Upper lobe of right lung (tissue), 1 donor: ENCODE measurements at places on chromosomes 2 and 18.
A peak's percentile ranks its signal among the peaks of the same experiment; 100 is the strongest.

DNA sequence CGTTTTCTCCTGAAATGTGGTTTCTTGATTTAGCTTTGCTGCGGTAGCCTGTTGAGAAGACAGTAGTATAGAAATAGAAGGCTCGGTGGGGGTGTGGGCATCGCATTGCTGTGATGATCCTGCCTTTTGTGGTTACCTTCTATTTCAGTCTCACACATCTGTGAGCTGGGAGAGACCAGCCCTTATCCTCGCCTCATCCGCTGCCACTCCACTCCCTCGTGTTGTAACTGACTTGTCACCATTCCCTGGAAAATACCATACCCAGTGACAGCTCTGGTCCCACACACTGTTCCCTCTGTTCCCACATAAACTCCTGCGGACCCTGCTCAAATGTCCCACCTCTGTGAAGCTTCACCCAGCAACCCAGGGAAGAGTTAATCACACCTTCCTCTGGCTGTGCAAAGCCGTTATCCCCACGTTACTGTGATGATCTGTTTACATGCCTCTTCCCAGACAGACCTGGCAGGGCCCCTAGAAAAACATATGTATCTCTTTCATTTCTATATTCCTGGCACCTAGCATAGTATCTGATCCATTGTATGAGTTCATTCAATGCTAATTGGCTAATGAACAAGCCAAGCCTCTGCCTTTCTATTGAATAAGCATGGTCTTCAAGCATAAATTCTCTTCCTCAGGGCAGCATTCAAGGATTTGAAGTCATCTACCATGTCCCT lies 114.6 kb downstream of the MAPK4 start:
- H3K27ac ChIP-seq = no peak overlapping the region
- H3K4me1 ChIP-seq = no peaks in the 10 kb centered on the region
- DNase-seq = no peak
- no peak overlapping the region for H3K4me3 ChIP-seq
- no peaks in the 10 kb centered on the region for H3K27me3 ChIP-seq

DNA sequence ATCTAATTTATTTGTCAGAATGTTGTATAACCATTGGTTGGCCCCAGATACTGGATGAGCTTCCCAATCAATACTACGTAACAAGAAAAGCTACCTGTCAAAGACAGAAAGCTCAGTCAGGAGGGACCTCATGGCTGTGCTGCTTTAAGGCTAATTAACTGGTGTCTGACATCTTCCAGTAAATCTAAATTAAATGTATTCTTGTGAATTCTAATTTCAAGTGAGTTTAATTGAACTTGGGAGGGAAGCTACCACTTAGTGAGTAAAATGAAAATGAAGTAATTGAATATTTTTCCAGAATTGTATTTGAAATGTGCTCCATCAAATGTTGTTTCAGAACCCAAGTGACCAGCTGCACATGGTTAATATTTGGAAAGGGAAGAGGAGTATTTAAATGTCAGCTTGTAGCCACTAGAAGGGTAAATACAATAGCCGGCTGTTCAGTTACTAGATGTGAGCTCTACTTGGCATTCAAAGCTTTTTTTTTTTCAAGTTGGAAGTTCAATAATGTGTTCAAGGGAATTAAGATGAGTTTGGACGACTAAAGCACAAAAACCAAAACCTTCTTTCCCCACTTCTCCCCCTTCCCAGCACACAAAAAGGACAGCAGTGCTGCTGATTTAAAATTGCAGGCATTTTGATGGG lies 62.0 kb downstream of the GPR39 start:
- DNase-seq = no peak
- H3K36me3 ChIP-seq = no peaks in the 10 kb centered on the region
- no peaks in the 10 kb centered on the region for H3K4me1 ChIP-seq
- no peaks in the 10 kb centered on the region for H3K27me3 ChIP-seq

DNA sequence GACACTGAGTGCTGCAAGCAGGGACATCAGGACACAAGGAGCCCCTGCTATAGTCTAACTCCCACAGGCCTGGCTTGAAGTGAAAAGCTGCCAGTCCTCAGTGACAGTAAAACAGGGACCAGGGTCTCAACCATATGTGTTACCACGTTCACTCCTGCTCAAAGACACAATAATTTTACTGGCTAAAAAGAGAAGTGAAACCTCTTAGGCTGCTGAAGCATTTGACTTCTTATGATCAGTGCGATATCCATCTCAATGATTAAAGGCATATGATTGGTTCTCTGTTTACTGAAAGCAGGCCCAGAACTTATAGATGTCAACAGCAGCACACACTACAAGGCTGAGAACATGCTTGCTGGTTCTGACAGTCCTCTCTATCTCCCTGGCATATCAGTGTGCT lies 129.8 kb upstream of the LMAN1 start:
- no peaks in the 10 kb centered on the region for H3K36me3 ChIP-seq

- no peak for DNase-seq
- H3K4me1 ChIP-seq = peaks cover 9% of the 10 kb centered on the region
- H3K27ac ChIP-seq = no peak overlapping the region
- no peaks in the 10 kb centered on the region for H3K36me3 ChIP-seq
These were observed 41.8 kb upstream of the CDC42EP3 start for GRCh38 chr2:37713258-37713700.

- no peak for DNase-seq
- H3K27me3 ChIP-seq = no peaks in the 10 kb centered on the region
- H3K4me3 ChIP-seq = no peak overlapping the region
- no peak overlapping the region for H3K27ac ChIP-seq
- H3K36me3 ChIP-seq = no peaks in the 10 kb centered on the region
These were observed 17.5 kb upstream of the LIPG start for GRCh38 chr18:49544362-49544761.

DNA sequence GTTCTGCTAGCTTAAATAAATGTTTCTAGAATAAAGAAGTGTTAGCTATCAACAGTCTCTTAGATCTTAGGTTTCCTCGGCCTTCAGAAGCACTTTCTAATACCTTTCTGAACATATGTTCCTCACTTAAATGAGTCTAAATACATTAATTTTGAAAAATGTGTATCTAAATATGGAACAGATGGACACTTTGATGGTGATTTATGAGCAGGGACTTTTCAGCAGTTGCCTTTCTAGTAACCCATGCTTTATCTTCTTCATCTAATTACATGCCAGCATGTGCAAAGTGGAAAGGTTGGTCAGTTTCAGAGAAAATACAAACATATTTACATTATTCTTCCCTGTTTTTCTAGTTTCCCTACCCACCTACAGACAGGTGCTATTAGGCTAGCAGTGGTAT lies 797.0 kb upstream of the CHAC2 start:
- no peaks in the 10 kb centered on the region for H3K36me3 ChIP-seq
- no peak overlapping the region for H3K27ac ChIP-seq
- H3K4me1 ChIP-seq = no peaks in the 10 kb centered on the region
- H3K27me3 ChIP-seq = no peaks in the 10 kb centered on the region
- no peak for DNase-seq

GRCh38 chr2:128644156-128644555 lies 325.5 kb upstream of the HS6ST1 start:
- no peaks in the 10 kb centered on the region for H3K4me1 ChIP-seq
- no peaks in the 10 kb centered on the region for H3K36me3 ChIP-seq
- H3K27me3 ChIP-seq = no peaks in the 10 kb centered on the region
- DNase-seq = no peak
- no peak overlapping the region for H3K4me3 ChIP-seq
- H3K27ac ChIP-seq = no peak overlapping the region

DNA sequence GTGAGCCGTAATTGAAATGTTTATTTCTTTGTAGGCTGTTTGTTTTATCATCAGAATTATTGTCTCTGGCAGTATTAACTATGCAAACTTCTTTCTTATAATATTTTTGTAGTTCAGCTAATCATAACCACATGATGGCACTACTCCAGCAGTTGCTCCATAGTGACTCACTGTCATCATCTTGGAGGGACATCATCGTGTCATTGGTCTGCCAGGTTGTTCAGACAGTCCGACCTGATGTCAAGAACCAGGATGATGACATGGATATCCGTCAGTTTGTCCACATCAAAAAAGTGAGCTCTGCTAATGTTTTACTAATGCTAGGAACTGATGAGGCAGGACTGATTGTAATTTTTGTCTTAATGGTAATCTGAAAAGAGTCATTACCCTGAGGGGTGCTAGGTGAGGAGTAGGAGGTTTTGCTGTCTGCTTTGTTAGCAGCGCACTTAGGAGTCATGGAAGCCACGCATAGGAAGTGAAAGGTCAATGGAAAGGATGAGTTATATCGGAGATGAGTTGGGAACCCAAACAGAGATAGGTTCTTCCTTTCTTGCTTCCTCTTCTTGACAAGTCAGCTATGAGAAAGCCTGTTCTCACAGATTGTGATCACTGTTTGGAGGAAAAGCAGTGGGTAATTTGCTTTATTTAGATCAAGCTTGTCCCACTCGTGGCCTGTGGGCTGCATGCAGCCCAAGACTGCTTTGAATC lies 49.2 kb downstream of the PIKFYVE start:
- DNase-seq = no peak
- no peaks in the 10 kb centered on the region for H3K4me1 ChIP-seq
- H3K4me3 ChIP-seq = no peak overlapping the region
- no peaks in the 10 kb centered on the region for H3K27me3 ChIP-seq
- no peak overlapping the region for H3K27ac ChIP-seq

GRCh38 chr2:99485824-99486223 lies 4.0 kb downstream of the REV1 start:
- no peaks in the 10 kb centered on the region for H3K27me3 ChIP-seq
- H3K4me1 ChIP-seq = peaks cover 32% of the 10 kb centered on the region
- H3K4me3 ChIP-seq = no peak overlapping the region
- no peak overlapping the region for H3K27ac ChIP-seq
- no peak for DNase-seq

GRCh38 chr2:188068093-188068492 lies 223.6 kb upstream of the GULP1 start:
- H3K4me3 ChIP-seq = no peak overlapping the region
- no peaks in the 10 kb centered on the region for H3K27me3 ChIP-seq
- no peak overlapping the region for H3K27ac ChIP-seq
- no peaks in the 10 kb centered on the region for H3K36me3 ChIP-seq
- no peaks in the 10 kb centered on the region for H3K4me1 ChIP-seq

DNA sequence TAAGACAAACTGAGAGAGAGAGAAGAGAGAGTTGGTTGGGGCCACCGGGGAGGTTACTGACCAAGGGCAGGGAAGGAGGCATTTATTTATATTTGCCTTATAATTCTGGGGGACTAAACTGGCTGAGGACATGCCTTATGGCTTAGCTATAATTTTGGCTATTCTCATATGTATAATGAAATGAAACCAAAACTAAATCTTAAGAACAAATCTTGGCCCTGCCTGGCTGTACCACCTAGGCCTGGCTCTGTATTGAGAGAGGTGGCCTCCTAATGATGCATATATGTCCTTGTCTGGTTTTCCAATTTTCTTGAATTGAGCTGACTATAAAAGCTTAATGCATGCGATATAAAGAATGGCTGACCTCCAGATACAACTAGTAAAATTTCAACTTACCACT lies 3.5 kb upstream of the PPP1CB start:
- no peak overlapping the region for H3K27ac ChIP-seq
- H3K4me1 ChIP-seq = peaks cover 13% of the 10 kb centered on the region
- no peak overlapping the region for H3K4me3 ChIP-seq
- H3K36me3 ChIP-seq = no peaks in the 10 kb centered on the region

- no peaks in the 10 kb centered on the region for H3K36me3 ChIP-seq
- DNase-seq = no peak
- no peak overlapping the region for H3K27ac ChIP-seq
- H3K4me1 ChIP-seq = no peaks in the 10 kb centered on the region
- H3K27me3 ChIP-seq = no peaks in the 10 kb centered on the region
These were observed 760.0 kb upstream of the FSHR start for GRCh38 chr2:49914281-49914680.

- H3K4me1 ChIP-seq = peaks cover 12% of the 10 kb centered on the region
- no peaks in the 10 kb centered on the region for H3K36me3 ChIP-seq
- H3K27ac ChIP-seq = no peak overlapping the region
- H3K4me3 ChIP-seq = no peak overlapping the region
These were observed 1.1 kb upstream of the MFSD2B start for GRCh38 chr2:24008672-24009366.

DNA sequence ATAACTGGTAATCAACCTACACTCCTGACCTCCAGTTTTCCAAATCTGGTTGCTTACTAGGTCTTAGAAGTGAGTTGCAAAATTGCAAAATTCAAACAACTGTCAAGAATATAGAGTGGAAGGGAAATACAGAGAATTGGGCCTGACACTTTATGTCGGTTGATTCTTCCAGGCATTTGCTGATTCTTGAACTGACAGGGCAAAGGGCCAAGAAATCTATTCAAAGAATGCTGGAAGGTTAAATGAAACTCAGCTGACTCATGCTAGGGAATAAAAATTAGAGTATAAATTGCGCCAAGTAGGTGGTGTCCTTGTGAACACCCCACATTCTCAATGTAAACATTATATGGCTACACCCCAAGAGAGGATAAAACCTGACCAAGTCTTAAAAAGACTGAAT lies 21.5 kb upstream of the ZSCAN30 start:
- no peaks in the 10 kb centered on the region for H3K27me3 ChIP-seq
- no peak overlapping the region for H3K27ac ChIP-seq
- no peak overlapping the region for H3K4me3 ChIP-seq
- no peaks in the 10 kb centered on the region for H3K4me1 ChIP-seq
- DNase-seq = no peak

GRCh38 chr2:103353774-103354173 lies 591.9 kb downstream of the TMEM182 start:
- no peaks in the 10 kb centered on the region for H3K27me3 ChIP-seq
- no peak overlapping the region for H3K27ac ChIP-seq
- H3K4me3 ChIP-seq = no peak overlapping the region
- no peaks in the 10 kb centered on the region for H3K36me3 ChIP-seq

DNA sequence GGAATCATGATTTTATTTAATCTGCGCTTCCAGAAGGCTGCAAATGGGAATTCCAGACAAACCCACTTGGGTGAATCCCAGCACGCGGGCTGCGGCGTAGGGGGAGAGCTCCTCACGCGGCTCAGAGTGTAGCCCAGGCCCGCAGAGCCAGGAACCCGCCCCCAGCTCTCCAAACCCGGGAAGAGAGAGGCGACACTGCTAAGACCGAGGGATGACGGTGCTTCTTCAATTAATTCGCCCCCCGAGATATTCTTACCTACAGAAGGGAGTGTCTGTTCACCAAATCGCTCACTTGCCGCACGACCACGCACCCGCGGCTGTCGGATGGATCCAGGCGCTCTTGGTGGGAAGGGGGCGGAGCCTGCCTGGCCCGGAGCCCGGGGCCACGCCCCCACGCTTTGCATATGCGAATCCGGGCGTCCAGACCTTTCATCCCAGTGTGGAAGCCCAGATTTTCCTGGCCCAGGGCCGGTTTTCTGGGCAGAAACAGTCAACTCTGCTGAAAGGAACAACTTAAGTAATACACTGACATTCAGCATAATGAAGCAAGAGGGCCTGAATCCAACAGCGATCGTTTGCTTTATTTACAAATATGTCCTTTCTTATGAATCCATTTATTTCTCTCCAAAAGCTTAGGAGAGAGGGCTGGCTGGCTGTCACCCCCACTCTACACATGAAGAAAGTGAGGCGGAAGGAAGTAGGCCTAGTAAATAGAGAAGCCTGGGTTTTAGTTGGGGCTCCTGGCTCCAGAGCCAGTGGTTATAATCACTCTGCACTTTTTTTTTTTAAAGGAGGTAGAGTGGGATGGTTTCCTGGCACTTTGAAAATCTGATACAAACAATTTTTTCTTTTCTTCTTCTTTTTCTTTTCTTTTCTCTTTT lies at the start of gene SLC19A3:
Gene SLC19A3, minus strand, starts transcription at position 342 of the 881 bp plus-strand sequence. CDS start 15,710 bp downstream, outside the sequence.
- no peaks in the 10 kb centered on the region for H3K27me3 ChIP-seq
- H3K27ac ChIP-seq = peak within 1 kb of the TSS; percentile 70
- peak within 1 kb of the TSS; percentile 55 for H3K4me3 ChIP-seq
- peak; percentile 93 for DNase-seq
- H3K4me1 ChIP-seq = no peaks in the 10 kb centered on the region
